ENCODE measurements at places on chromosomes 12 and 14.

GRCh38 chr12:33514893-33515292 lies 75.3 kb upstream of the SYT10 start:
- DNase-seq = no peak

GRCh38 chr12:70157099-70157498 lies 86.1 kb upstream of the CNOT2 start:
- DNase-seq = no peak

DNA sequence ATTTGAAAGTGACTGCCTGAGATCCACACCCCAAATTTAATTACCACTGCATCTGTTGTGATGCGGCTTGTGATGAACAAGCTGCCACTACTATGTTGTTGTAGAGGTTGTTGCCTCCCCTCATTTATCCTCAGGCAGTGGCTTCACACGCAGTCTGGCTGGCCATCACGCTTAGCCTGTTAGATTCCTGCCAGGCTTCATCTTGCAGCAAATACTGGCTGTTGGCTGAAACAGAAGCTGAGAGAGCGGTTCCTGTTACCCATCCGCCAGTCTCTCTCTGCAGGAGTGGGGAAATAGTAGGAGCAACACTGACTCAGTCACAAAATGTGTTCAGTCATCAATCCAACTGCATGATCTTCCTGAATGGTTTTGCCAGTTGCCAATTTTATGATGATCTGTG lies 934.4 kb downstream of the FLRT2 start:
- no peak for DNase-seq

DNA sequence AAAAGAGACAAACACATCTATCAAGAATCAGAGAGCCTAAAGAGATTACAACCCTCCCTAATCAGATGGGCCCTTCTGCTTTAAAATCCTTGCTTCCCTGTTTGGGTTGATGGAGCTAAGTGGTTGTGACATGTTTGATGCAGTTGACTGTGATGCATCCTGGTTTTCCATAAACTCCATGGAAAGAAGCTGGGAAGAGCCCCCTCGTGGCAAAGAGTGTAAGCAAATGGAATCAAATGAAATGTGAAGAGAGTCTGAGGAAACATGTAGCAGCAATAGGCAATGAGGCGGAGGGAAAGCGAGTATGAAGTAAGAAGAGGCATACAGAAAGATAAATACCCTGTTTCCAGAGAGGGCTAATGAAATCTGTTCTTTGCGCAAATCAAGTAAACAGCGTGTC lies 70.4 kb upstream of the SLCO1C1 start:
- DNase-seq = peak; percentile 35

- peak; percentile 38 for DNase-seq
These were observed 34.8 kb downstream of the HIGD1C start for GRCh38 chr12:50986966-50987737.

GRCh38 chr12:62683776-62684569 lies 217.3 kb downstream of the MON2 start:
- no peak for DNase-seq

- no peak for DNase-seq
These were observed 2.2 kb downstream of the IFNG start for GRCh38 chr12:68157380-68157779.

DNA sequence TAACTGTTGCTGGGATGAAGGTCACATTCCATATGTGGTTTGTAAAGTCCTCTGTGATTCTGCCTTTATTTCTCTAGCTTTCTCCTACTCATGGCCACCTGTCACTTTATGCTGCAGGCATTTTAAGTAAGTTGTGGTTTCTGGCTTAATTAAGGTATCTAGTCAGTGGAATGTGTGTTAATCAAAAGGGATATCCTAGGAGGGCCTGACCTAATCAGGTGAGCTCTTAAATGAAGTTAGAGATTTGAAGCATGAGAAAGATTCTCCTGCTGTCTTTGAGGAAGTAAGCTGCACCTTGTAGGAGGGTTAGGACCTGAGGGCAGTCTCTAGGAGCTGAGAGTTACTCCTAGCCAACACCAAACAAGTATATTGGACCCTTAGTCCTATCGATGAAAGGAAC lies 90.3 kb downstream of the ETNK1 start:
- DNase-seq = no peak

GRCh38 chr14:67569651-67570290 lies 30.3 kb downstream of the PIGH start:
- no peak for DNase-seq

DNA sequence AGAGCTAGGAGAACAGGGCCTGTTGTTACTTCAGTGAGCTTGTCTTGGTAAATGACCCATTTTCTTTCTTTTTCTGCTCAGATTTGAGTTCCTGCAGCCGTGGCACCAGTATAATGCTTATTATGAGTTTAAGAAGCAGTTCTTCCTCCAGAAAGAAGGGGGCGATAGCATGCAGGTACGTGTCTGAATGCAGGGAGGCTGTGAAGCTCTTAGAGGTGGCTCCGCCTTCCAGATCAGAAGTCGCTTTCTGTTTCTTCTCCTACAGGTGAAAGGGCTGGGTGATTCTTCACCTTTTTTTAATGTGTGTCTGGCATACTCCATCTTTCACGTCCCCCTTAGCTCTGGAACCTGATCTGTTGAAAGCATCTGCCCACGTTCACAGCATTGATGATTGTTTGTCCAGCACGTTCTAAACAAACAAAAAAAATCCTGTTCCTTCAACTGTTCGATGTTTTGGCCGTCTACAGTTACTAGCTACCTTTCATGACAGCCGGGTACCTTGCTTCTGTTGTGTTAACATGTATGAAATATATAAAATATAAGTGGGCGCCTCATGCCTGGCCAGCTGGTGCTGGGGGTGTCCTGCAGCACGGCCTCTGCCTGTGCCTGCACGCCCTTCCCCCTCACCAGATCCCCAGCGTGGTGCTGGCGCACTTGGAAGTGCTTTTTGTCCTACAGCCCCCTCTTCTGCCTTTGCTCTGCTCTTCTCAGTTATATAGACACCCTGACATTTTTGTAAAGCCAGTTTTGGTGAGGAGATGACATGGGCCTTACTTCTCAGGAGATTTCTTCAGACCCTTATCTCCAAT lies 44.6 kb downstream of the SFSWAP start:
- peak; percentile 59 for DNase-seq

DNA sequence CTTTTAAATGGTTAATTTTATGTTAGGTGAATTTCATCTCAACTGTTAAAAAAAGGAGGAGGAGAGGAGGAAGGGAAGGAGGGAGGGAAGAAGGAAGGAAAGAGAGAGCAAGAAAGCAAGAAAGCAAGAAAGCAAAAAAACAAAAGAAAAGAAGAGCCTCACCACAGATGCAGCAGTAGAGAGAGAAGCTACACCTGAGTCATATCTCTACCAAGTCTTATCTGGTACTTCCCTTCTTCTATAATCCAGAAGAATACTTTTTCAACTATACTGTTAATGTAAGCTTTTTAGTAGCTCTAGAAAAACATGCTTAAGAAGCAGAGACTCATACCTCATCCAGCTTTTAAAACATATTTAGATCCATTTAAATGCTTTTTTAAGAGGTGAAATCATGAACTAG lies 5.6 kb upstream of the IL26 start:
- no peak for DNase-seq

Measured in HEK293T (cell line).